Ovary (tissue), 10 donors: ENCODE measurements at places on chromosomes 2 and 18. TPM values are rescaled to one million over a fixed set of nuclear protein-coding genes. Genes with fewer than 3 reads are reported as not detected.

The OSR1 gene
- 3.9 TPM for polyA plus RNA-seq

The NDC80 gene
- polyA plus RNA-seq = 2.5 TPM

The REG3G gene
- 0.30 TPM for polyA plus RNA-seq

The CRYGC gene
- not detected for polyA plus RNA-seq

The C2orf76 gene
- polyA plus RNA-seq = 18.9 TPM

The TRIM43B gene
- not detected for polyA plus RNA-seq

- peak; percentile 61 for DNase-seq
Observed at GRCh38 chr2:32946314-32947075, at the start of gene LTBP1. LTBP1 (plus strand) TSS chr2:32946953; CDS start chr2:32947325, 372 bp downstream.

- no peak for DNase-seq
Observed at GRCh38 chr18:66616523-66616983, 12.7 kb upstream of the CDH19 start.

DNA sequence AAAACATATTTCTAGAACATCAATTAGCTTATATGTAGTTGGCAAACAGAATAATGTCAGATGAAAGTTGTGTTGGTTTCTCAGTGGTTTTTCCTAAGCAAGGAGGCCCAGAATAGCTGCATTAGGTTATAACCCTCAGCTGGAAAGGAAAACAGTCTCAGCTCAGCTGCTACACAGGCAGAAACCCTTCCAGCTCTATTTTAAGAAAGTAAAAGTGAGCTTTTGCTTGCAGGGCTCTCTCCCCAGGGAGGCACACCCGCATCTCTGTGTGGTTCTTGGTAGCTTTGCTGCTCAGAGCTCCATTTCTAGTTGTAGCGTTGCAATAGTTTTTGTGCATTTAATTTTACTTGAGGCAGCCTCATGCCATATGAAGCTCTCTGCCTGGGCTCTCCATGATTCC is 54.6 kb downstream of the PIKFYVE start:
- DNase-seq = peak; percentile 29

DNA sequence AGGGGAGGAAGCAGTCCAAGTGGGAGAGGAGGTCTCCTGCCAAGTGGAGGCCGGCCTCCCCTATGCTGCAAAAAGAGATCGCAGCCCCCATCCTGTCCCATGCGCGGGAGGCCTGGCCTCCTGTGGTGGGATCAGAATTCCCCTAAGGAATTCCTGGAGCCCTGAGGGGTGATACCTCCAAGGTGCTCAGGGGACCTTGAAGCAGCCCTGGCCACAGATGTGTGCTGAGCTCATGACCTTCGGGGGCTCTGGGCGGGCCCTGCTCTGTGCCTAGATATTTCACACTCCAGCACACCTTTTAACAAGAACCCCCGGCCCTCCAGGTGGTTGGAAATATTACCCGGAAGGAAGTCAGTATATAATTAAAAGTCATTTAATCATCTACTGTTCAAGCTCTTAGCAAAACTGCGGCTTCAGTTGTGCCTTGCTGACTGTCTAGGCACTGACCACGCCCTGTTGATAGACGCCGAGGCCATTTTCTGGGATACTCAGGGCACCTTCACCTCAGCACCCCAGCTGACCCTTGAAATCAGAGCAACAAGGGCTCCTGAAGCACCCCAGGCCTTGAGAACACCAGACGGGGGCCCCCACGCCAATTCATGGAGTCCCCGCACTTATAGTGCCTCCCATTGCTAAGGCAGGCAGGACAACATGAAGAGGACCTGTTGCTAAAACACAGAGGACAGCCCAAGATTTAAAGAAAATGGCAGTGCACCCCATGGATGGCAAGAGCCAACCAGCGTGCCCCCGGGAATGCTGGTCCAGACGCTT is 119.1 kb downstream of the NDUFA10 start:
- DNase-seq = no peak

- no peak for DNase-seq
Observed at GRCh38 chr18:35463827-35464226, 33.9 kb downstream of the INO80C start.

- DNase-seq = no peak
Observed at GRCh38 chr2:128799284-128799552, 480.6 kb upstream of the HS6ST1 start.

- DNase-seq = no peak
Observed at GRCh38 chr18:24296276-24296675, 101.3 kb downstream of the OSBPL1A start.

DNA sequence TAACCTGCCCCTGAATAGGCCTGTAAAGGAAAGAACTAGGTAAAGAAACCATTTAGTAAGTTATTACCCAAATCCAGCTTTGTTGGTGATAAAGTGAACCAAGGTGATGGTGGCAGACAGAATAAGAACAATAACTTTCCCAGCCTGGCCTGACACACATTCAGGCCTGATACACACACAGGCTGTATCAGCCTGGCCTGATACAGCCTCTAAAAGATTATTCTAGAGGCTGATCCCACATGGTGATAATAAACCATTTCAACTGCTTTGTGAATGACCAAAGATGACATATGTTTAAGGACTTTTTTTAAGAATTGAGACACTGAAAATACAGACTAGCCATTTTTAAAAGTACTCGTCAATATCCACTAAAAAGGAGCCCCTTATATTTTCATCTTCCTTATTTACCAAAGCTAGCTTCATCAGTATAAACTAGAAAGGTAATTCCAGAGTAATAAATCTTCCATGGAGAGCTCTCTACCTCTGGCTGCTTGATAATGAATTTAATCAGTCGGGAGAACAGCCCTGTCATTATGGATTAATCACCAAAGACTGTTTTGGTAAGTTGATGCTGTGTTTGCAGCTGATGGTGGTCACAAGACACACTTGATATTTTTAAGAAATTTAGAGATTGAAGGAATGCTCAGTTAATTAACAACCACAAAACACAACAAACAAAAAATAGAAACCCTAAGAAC is 77.2 kb downstream of the SLC8A1 start:
- DNase-seq = no peak

DNA sequence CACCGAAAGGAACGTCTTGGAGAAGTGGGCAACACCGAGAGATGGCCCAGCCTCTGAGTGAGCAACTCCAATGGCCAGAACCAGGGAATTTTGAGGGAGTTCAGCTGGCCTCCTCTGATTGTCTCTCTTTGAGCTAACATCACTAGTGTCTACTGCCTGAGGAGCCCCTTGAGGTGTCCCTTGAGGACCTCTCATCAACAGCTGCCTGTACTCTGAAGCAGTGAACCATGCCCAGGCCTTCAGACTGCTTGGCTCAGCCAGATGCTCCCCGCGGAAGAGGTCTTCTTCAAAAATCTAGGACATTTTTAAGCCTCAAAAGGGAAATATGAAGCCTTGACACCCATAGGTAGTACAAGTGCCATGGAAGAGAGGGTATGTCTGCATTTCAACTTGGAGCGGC is 430.4 kb downstream of the TXNL1 start:
- DNase-seq = no peak

DNA sequence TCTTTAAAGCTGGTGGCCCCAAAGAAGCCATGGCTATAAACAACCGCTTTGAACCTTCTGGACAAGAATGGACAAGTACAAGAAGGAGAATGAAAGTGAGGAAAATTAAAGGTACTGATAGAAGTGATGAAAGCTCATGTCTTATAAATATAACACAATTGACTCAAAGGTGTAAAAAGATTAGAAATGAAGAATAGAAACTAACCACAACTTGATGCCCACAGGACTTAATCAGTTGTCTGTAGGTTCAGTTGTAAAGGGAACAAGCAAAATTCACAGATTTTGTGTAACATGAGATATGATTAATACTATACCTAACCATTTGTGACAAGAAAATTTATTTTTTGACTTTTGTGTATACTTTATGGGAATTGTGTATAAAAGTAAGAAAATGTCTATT is 135.7 kb downstream of the NUP35 start:
- no peak for DNase-seq

GRCh38 chr2:239391286-239392071 is 9.3 kb downstream of the HDAC4 start:
- DNase-seq = no peak

DNA sequence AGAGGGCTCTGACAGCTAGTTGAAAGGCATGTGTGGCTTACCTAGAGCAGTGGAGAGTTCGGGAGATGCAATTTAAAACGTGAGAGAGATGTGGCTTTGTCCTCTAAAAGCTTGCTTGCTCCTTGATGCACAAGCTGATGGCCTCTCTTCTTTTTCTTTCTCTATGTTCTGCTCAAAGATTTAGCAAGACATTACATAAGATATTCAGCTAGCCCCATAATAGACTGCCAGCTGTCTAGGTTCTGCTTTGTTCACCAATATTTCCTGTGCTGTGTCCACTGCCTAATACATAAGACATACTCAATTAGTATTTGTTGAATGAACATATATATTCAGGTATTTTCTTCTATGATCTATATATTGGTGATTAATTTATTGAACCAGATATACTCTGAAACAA is 31.1 kb downstream of the SPATS2L start:
- no peak for DNase-seq

GRCh38 chr2:14608245-14608644 is 24.3 kb upstream of the LRATD1 start:
- DNase-seq = no peak

- no peak for DNase-seq
Observed at GRCh38 chr2:71938659-71939587, 208.7 kb downstream of the CYP26B1 start.

- no peak for DNase-seq
Observed at GRCh38 chr18:29018976-29019375, 842.0 kb upstream of the CDH2 start.

GRCh38 chr2:207148020-207148419 is 17.7 kb downstream of the KLF7 start:
- DNase-seq = no peak

- no peak for DNase-seq
Observed at GRCh38 chr2:31271851-31272267, 37.9 kb downstream of the EHD3 start.

DNA sequence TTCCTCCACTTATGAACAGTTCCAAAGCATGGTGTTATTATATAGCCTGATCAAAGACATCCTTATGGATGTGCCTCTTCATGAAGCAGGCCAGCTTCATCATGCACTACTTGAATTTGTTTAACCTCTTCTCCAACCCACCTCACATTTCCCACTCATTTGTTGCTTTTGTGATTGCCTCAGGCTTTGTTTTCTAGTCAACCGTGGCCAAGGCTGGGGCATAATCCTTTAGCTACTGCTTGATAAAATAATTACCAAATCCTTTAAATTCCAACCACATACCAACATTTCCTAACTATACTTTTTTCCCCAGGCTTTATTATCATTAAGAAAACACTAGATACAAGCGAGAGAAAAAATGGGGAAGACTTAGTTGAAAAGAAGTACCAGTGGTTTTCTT is 39.6 kb upstream of the SCN1A start:
- DNase-seq = no peak

DNA sequence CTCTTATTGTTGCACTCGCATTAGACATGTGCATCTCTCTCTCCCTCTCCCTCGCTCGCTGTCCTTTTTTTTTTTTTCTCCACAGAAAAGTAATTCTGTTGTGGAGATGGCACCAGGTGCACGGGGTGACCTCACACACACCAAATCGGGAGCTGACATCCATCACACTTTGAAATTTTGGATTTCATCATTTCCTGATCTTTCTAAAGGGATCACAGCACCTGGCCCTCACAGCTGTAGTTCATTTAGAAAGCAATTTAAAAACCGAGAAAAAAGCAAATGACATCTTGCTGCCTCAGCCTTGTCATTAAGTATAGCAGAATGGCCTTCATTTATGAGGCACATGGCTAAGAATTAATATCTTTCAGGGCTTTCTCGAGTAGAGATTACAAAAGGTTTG is 717.2 kb downstream of the RNF144A start:
- no peak for DNase-seq
